Frontal cortex (tissue), 4 donors: ENCODE measurements at places on chromosomes 2 and 18. TPM values are rescaled to one million over a fixed set of nuclear protein-coding genes. Genes with fewer than 3 reads are reported as not detected.

- no peak for DNase-seq
Measured at GRCh38 chr2:197249381-197250083, 61.0 kb downstream of the ANKRD44 start.

DNA sequence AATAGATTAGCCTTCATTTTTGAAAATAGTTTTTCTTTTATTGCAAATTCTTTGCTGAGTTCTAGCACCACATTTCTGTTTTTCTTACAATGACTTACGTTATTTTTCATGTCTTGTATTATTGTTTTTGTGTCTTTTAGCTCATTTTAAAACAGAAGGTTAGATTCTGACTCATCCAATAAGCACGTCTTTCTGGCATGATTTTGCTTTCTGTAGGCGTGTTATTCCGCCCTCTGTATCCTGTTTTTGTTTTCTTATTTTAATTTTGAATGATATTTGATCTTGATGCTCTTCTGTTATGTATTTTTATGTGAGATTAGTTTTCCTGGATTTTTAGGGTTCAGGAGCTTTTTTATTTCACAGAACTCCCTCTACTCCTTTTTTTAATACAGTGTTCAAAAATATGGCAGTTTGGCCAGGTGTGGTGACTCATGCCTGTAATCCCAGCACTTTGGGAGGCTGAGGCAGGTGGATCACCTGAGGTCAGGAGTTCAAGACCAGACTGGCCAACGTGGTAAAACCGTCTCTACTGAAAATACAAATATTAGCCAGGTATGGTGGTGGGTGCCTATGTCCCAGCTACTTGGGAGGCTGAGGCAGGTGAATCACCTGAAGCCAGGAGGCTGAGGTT is 145.0 kb downstream of the CLIP4 start:
- DNase-seq = no peak

DNA sequence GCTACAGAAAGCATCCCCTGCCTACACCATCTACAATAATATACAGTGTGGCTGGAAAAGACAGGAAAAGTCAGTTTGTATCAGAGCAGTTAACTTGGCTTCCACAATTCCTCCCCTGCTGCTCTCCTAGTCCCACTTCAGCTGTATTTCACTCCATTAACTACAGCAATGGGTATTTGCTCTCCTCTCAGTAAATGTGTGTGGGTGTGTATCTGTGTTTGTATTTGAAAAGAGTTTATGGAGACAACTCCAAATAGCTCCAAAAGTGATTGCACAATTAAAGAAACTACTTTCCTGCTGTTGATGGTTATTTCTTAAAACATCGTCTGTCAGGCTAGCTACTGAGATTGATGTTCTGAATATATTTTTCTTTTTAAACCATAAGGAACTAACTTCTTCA is 333.7 kb upstream of the FIGN start:
- DNase-seq = no peak

DNA sequence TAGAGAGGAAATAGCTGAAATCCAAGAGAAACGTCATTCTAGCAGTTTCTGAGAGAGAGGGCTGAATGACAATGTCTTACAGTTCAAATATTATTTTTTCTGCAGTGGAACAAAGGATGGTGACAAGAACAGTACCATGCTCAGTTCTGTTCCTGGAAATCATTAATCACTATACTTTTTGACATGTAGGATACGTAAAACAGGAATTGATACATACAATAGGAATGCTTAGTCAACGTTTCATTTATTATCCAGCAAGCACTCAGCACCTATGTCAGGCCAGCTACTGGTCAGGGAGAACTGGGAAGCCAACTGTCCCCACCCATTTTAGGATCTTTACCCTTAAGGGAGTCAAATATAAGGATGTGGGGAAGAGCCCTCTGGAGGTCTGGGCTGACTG is 114.7 kb downstream of the DHRS9 start:
- no peak for DNase-seq

DNA sequence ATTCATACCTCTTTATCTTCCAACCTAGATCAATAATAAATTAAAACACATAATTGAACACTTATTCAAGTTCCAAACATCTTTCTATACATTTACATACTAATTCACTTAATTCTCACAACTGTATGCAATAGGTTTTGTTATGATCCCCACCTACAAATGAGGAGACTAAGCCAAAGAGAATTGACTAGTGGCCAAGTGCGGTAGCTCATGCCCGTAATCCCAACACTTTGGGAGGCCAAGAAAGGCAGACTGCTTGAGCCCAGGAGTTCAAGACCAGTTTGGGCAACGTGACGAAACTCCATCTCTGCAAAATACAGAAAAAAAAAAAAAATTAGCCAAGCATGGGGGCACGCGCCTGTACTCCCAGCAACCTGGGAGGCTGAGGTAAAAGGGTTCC is 36.8 kb downstream of the KCNG3 start:
- no peak for DNase-seq

DNA sequence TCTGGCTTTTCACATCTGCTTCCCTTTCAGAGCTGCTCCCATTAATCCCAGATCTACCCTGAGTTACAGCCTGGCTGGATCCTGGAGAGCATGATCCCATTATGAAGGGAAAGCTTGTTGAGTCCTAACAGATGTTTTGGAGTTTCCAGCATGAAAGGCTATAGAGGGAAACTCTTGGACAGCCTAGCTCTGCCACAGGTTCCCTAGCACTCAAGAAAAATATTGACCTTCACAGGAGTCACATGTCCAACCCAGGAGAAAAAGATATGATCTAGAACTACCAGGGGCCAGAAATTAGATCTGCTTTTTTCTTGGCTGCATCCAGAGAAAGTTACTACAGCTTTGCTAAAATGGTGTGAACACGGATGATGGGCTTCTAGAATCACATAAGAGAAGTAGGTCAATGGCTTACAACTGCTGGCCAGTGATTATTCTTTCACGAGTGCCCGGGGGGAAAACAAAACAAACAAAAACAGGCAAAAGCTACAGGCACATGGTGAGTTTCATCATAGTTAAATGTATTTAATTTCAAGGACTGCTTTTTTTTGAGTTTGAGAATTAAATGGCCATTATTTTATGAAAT is 15.9 kb downstream of the CCDC93 start:
- no peak for DNase-seq

DNA sequence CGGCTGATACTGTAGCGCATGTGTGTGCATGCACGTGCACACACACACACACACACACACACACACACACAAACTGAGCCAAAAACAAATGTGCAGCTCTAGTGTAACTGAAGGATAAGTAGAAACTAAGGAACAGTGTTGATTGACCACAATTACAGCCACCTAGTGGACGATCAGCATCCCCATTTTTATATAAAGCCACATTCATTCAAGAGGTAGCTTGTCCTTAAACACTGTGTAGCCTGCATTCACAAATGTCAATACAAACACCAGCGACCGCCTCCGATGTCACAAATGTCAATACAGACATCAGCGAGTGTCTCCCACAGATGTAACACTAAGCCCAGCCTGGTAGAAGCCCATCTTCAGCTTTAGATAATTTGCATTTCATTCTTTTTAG is 167.4 kb downstream of the PTGR3 start:
- no peak for DNase-seq

DNA sequence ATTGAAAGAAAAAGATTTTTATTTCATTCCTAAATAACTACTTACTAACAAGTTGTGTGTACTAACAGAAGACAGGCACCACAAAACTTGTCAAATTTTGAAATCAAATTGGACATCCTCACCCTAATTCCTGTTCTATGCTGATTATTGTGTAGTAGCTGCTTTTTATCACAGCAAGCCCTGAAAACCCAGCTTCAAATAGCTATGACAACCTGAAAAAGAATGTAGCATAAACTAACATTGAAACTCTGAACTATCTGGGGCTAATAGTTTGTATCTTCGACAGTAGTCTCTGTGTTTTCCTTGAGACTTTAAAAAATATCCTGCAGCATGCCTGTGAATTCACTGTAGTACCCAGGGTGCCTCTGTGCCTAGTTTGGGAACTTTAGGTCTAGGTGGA is 122.6 kb downstream of the WDPCP start:
- DNase-seq = no peak

DNA sequence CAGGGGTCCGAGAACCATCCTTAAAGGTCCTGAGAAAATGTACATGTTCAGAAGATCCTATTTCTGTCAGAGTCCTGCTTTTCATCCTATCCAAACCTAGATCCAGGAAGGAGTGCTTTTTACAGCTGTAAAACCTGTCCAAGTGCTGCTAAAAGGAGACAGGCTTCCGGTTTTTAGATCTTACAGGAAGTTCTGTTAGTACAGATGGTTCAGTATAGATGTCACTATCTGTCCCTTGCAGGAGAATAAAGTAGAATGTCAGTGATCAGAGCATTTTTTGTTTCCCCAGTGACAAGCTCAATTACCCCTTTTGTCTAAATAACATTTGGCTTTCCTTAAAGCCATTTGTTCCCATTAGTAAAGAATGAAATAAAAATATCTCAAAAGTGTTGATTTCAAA is 98.3 kb downstream of the NRP2 start:
- DNase-seq = no peak

- DNase-seq = no peak
Measured at GRCh38 chr2:98915751-98916358, 20.2 kb downstream of the CRACDL start.

The RAX gene
- total RNA-seq = not detected

The SLC5A6 gene
- total RNA-seq = 17.1 TPM

The AGXT gene
- not detected for total RNA-seq

The RTP5 gene
- 2.4 TPM for total RNA-seq
